Fibroblast of skin of left biceps (primary cell): ENCODE measurements at places on chromosomes 4 and X.

- no peak for DNase-seq
Observed at GRCh38 chrX:137567682-137568232, 1.8 kb downstream of the ZIC3 start.

DNA sequence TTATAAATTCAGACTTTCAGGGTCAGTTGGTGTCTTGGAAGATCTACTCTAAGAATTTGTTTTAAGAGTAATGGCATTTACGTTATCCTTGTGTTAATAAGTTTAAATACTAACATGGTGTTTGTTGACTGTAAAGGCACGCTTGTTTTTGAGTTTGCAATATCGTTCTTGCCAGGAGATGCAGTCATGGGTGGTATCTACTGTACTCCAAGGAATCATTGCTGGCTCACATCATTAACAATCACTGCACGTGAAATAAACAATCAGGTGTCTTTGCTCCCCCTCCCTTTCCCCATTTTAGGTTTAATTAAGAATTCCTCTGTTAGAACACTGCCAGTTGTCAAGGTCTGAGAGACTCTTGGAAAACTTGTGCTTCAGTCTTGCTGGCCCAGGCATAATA is 1.6 kb downstream of the HHIP start:
- DNase-seq, result no peak

GRCh38 chrX:17187136-17187756 is 187.8 kb upstream of the NHS start:
- no peak for DNase-seq

DNA sequence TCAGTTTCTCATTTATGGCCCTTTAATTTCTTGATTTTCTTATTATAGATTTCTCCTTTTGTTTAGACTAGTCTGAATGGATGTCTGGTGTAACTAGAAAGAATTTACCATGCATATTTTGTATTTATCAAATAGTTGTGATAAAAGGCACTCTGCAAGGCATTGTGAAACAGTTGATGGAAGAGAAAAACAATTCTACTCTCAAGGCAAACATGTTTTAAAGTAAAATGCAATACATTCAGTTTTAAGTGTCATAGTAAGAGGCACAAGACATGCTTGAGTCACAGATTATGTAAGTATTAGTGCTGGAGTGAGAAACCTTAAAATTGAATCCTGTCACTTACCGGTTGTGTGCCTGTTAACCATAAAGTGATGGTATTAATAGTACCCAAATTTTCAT is 283.3 kb upstream of the DKK2 start:
- no peak for DNase-seq

DNA sequence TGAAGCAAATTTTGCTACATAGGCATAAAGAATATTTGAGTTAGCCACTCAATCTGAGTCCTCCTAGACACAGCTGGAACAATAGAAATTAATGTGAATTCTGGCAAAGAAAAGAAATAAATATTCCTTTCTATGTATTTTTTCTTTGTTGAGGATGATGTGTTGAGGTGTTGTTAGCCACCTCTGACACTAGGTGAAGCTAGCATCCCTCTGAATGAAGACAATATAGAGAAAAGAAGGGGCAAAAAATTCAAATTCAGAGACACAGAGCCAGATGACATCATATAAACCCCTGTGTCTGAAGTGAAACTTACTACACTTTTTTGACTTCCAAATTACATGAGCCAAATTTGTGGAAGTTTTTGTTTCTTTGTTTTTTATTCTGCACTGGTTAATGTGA is 34.6 kb upstream of the TMPRSS11D start:
- no peak for DNase-seq

GRCh38 chr4:187544461-187545053 is 451.0 kb upstream of the ZFP42 start:
- no peak for DNase-seq

DNA sequence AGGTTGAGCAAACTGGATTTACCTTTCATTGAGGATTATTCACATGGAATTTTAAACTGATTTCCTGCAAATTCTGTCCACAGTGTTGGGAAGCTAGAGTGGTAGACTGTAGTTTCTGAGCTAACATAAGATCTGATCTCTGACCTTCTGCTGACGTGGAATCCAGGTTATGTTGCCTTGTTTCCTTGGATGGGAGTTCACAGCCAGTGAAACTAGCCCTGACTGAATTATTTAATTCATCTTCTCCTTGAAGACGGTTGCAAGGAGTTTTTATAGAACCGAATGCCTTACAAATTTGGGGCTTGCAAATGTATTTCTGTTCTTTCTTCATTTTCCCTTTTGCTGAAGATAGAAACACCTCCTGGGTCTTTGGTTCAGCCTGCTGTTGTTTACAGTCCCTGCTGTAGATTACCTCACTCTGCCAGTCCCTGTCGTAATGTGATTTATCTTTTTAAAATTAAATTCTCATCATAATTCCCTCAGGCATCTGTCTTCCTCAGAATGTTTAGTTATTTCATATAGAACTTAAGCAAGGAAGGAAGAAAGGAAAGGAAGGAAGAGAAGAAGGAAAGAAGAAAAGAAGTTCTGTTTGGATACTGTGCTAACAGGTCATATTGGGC is 113.9 kb downstream of the CEP135 start:
- DNase-seq, result no peak

DNA sequence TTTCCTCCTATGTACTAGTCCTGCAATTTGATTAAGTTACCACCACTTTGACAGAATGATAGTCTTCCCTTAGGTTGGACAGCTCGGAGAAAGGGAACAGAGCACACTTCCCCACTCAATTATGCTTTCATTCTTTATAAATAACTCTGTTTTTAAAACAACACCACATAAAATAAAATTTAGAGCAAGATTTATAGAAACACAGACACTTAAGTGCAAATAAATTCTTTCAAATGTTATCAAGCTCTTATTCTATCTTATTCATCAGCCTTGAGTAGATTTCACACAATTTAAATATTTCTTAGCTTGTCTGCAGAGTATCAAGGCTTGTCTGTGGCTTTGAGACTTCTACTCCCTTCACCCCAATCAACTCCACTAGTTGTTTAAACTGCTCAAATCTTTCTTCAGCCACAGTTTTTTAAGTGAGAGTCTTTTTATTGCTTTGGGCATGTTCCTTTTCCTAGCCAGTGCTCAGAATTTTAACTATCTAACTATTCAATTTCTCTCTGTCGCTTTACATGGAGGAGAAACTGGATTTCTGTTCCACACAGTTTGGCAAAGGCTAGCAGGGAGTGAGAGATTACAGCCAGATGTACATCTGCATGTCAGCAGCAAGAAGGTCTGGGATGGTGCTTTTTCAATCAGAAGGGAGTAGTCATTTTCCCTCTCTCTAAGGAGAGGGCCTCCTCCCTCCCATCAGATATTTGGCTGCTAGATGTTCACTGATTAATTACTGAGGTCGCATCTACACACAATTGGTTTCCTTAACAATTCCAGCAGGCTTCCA is 53.1 kb upstream of the PLAC1 start:
- DNase-seq, result no peak

DNA sequence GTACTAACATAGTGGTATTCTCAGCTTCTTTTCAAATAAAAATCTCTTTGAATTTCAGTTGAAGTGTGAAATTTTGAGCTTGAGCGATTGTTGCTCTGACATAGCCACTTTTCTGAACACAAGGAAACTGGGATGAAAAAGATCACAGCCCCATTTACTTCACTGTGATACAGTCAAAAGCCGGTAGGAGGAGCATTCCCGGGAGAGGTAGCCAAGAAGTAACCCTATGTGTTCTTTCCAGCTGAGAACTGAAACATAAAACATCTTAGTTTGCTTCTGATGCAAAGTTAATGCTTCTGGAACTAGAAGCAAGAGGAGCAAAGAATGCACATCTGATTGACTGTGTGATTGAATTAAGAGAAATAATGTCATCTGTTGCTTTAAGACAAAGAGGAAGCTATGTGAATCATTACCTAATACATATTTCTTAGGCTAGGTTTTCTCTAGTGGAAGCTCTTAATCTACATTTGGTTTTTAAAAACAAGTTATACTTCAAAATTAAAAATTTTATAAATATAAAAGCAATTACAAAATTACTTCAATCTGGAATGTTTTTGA is 88.3 kb upstream of the UNC5C start:
- DNase-seq, result no peak

GRCh38 chr4:1760521-1761071 is 32.5 kb upstream of the FGFR3 start:
- no peak for DNase-seq

GRCh38 chr4:14272206-14272605 is 644.7 kb upstream of the BOD1L1 start:
- no peak for DNase-seq

GRCh38 chrX:78922754-78923153 is 22.4 kb upstream of the P2RY10 start:
- DNase-seq, result no peak

DNA sequence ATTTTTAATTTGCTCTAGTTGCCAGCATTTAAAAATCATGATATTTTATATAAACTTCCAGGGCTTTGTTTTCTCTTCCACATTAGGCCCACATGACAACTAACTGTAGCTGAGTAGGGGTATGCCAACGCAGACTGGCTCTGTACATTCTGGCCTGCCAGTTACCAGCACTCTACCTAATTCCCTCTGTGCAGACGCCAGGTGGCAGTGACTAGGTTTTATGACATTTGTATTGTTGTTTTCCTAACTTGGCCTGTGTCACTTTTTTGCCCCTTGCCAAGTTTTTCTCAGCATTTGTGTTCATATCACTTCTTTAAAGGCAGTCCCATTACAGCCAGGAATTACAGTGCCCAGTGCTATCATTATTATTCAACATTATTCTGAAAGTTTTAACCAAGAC is 347.5 kb downstream of the NKX6-1 start:
- no peak for DNase-seq

- no peak for DNase-seq
Observed at GRCh38 chr4:73731968-73732610, 8.3 kb upstream of the CXCL8 start.

- peak; percentile 77 for DNase-seq
Observed at GRCh38 chr4:33837043-33837838, 2407.1 kb downstream of the ARAP2 start.

- DNase-seq, result no peak
Observed at GRCh38 chr4:39543034-39543433, 15.8 kb upstream of the UGDH start.

DNA sequence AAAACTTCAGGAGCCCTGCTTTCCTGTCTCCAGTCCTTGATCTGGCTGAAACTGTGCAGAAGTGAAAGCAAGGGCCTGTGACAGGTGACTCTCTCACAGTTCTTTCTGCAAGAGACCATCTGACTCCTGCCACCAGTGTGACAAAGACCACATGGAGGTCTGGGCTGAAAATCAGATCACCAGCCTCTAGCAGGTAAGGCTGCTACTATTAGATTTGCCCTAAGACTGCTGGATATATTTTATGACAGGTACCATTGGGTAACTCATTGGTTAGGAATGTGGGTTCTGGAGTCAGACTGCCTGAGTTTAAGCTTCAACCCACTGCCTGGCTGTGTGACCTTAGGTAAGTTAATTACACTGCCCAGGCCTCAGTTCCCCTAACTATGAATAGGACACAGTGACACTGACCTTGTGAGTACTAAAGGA is 163.3 kb upstream of the SLC7A11 start:
- no peak for DNase-seq

- no peak for DNase-seq
Observed at GRCh38 chrX:41664908-41665307, 23.9 kb upstream of the GPR34 start.

GRCh38 chr4:184165291-184165690 is 52.4 kb downstream of the ENPP6 start:
- DNase-seq, result no peak

GRCh38 chr4:74223801-74224200 is 65.9 kb downstream of the MTHFD2L start:
- no peak for DNase-seq

- no peak for DNase-seq
Observed at GRCh38 chr4:118833192-118833820, 2.6 kb downstream of the SEC24D start.

DNA sequence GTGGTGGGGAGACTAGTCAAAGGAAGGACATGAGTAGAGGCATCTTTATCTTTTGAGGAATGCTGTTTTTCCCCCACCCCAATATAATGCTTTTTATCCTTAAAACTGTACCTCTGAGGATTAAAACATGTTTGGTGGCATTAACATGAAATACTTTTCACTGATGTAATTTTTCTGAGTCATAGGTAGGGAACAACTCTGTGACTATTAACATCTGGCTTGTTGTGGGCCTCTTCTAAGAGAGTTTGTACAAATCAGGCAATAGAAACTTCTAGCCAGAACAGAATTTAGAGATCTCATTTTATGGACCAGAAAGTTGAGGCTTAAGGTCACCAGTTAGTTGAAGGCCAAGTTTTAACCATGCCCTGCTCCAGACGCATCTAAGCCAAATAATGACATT is 207.6 kb downstream of the SOX3 start:
- no peak for DNase-seq

DNA sequence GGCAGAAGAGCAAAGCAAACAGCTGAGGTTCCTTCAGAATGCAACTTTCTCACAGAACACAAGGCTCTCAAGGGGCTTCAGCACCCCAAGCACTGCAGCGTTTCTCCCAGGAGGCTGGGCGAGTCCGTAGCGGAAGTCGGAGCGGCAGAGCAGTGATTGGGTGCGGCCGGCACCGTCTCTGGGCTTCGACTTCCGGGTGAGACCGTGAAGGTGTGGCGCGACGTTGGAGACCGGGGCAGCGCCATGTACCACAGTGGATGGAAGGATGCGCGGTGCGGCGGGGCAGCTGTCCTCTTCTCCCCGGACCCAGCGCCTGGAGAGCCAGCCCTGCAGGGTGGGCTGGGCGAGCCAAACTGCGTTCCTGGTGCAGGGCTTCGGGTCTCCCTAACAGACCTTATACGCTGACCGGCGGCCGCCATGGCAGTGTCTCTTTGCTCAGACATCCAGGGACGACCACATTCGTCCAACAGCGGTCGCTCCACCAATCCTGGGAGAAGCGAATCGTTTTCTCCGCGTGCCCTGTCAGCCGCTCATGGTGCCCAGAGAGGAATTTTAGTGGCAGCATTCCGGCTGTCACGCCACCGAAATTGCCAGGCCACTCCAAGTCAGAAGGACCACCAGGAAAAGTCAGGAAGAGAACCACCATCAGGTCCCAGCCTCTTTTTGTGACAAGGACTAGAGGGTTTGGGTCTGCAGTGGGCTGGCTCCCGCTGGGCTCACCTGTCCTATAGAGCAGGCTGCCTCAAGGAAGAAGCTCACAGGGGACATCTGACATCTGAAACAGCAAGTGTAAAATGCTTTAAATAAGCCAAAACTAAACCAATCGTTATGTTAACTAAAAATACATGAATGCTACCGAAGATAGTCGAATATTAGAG is 20.5 kb downstream of the TRIM61 start:
- DNase-seq, result peak; percentile 29

DNA sequence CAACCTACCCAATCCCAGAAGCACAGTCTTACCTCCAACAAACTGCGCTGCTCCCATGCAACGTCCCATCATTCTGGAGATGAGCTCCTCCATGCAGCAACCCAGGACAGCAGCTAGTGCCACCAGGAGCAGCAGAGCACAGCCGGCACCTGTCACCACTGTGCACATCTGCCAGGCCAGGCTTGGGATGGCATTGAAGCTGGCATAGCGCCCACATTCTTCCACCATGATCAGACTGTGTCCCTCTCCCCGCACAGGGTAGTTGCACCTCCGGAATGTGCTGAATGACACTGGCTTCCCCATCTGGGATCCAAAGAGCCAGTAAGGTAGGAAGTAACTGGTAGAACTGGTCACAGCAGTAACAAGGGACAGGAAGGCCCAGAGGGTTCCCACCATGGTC is 8.8 kb downstream of the LHFPL1 start:
- no peak for DNase-seq

GRCh38 chr4:123651536-123652180 is 255.1 kb downstream of the SPRY1 start:
- no peak for DNase-seq

GRCh38 chrX:154013614-154014360 is 5.9 kb downstream of the IRAK1 start:
- no peak for DNase-seq

- DNase-seq, result no peak
Observed at GRCh38 chrX:40646489-40647306, 663 bp downstream of the CXorf38 start.
